ENCODE measurements at places on chromosomes 11 and 22. TPM values are rescaled to one million over a fixed set of nuclear protein-coding genes. Genes with fewer than 3 reads are reported as not detected.

- no peak for DNase-seq
These were observed 902.9 kb downstream of the DLG2 start for GRCh38 chr11:84724256-84724655.

DNA sequence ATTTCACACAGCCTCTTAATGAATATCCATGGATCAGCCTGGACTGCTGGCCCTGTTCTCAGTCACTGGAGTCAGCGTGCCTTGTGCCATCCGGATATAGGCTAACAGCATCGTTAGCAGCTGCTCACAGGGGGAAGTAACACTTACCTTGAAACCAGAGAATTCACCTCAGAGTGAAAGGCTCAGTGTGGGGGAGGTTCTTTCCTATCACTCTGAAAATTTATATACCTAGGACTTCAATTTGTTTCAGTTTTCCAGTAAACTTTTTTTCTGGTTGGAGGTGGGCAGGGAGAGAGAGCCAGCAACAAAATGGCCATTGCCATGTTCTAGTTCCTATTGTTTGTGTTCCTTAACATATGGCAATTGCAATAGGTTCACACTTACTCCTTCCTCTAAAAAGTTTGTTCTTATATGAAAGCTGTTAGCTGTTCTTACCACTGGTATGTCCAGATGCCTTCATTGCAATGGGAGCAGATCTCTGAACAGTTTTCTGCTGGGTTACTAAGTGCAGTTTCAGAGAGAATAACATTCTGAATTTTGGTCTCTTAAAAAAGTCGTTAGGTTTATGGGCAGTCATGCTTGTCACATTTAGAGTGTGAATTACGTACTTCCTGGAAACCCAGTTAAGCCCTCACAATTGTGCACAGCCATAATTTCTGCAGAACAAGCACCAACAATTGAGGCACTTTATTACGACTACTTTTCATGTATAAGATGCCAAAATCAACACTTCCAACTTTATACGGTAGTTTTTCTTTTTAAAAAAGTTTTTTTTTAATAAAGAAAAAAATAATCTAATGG, 247.6 kb downstream of the CADM1 start:
- DNase-seq: no peak

The KCNQ1OT1 gene
- total RNA-seq: 1.5 TPM

The OR8G1 gene
- total RNA-seq: not detected

The ROM1 gene
- 5.4 TPM for total RNA-seq
